Tongue (tissue), 3 donors: ENCODE measurements at places on chromosomes 2 and 18. TPM values are rescaled to one million over a fixed set of nuclear protein-coding genes. Genes with fewer than 3 reads are reported as not detected.

EPB41L3 gene
- 50.1 TPM for total RNA-seq

POTEJ gene
- not detected for total RNA-seq

PTPN18 gene
- total RNA-seq, result 21.1 TPM

FZD7 gene
- total RNA-seq, result 27.1 TPM

TMEM17 gene
- 1.8 TPM for total RNA-seq

CFAP53 gene
- total RNA-seq, result 0.31 TPM

LAMA3 gene
- total RNA-seq, result 37.0 TPM

D2HGDH gene
- 23.1 TPM for total RNA-seq

TEX44 gene
- total RNA-seq, result not detected

PROKR1 gene
- 1.0 TPM for total RNA-seq

IL36RN gene
- 5.6 TPM for total RNA-seq

UPP2 gene
- total RNA-seq, result not detected

RGPD4 gene
- not detected for total RNA-seq

EVA1A gene
- total RNA-seq, result 9.7 TPM

MSH6 gene
- total RNA-seq, result 56.1 TPM

AQP12B gene
- not detected for total RNA-seq

GNAL gene
- 3.9 TPM for total RNA-seq

ZAP70 gene
- total RNA-seq, result 3.7 TPM

AQP12A gene
- not detected for total RNA-seq

STON1 gene
- 13.4 TPM for total RNA-seq

IKZF2 gene
- 28.6 TPM for total RNA-seq

SNED1 gene
- 15.0 TPM for total RNA-seq

KANSL1L gene
- 53.6 TPM for total RNA-seq

VWC2L gene
- total RNA-seq, result not detected

RAB6D gene
- not detected for total RNA-seq

TBC1D8 gene
- total RNA-seq, result 32.4 TPM

HTR2B gene
- total RNA-seq, result 0.31 TPM

FOXI3 gene
- 0.31 TPM for total RNA-seq

RPS27A gene
- total RNA-seq, result 1,190 TPM

APOB gene
- total RNA-seq, result under 0.01 TPM

TMEM169 gene
- 1.4 TPM for total RNA-seq

ATIC gene
- total RNA-seq, result 20.8 TPM

NXPH2 gene
- total RNA-seq, result 15.7 TPM

MYO7B gene
- 1.5 TPM for total RNA-seq

LYG2 gene
- not detected for total RNA-seq

CCDC148 gene
- 2.1 TPM for total RNA-seq

SDC1 gene
- total RNA-seq, result 44.2 TPM

SEC11C gene
- total RNA-seq, result 7.0 TPM

DSG4 gene
- not detected for total RNA-seq

DSG2 gene
- total RNA-seq, result 15.2 TPM

SLC16A14 gene
- total RNA-seq, result 9.9 TPM

SLC19A3 gene
- total RNA-seq, result 5.3 TPM
